Stimulated activated CD4-positive, alpha-beta T cell treated with anti-CD3 and anti-CD28 coated beads, Interleukin-12 subunit alpha, Interleukin-12 subunit beta, amount 100 ng/mL, for 4 hours (primary cell): ENCODE measurements at places on chromosomes 2 and 18.
A peak's percentile ranks its signal among the peaks of the same experiment; 100 is the strongest.

DNA sequence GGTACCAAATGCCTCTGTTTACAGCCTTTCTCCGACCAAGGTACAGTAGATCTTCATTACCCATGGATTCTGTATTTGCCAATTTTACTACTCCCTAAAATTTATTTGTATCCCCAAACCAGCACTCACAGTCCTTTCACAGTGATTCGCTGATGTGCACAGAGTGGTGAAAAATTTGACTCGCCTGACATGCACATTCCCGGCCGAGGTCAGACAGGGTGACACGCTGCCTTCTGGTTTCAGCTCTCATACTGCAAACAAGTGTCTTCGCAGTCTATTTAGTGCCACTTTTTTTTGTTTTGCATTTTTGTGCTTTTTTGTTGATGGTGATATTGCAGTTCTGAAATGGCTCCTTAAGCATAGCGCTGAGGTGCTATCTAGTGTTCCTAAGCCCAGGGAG, 71.0 kb downstream of the MAPK4 start:
- no peak for DNase-seq

DNA sequence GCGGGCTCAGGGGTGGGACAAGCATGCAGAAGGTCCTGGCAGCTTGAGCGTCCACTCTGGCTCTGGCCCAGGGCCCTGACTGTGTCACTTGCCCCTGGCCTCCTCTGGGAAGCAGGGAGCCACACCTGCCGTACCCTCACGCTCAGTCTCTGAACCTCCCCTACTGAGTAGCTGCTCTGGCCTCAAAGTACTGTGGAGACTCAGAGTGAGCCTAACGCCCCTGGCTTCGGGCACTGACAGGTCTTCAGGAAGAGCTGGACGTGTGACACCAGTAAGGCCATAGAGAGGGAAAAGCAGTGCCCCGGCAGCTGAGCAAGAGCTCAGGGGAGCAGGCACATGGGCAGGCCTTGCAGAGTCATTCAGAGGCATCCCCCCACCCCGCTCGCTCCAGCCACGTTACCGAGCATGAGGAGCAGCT, 73.3 kb downstream of the SFXN5 start:
- no peak for DNase-seq

DNA sequence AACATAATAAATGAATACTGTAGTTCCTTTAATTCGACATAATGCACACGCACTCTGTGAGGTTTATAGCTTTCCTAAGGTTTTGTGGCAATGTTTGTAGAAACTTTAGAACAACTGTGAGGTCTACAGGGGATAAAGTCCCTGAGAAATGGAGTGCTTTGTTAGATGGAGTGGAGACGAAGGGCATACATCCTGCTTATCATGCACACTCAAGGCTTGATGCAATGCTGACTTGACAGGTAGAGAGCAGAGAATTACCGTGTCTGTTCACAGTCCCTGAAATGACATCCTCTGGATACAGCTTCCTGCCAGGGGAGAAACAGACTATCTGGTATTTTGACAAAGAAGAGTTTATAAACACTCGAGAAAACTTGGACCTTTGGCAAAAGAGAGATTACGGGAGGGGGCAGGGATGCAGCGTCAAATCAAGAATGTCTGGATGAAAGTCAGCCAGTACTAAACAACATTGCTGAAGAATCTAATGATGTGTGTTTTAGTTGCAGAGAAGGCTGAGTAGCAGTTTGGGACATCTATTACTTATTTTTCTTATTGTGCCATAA, 766.9 kb upstream of the ZEB2 start:
- DNase-seq = no peak

DNA sequence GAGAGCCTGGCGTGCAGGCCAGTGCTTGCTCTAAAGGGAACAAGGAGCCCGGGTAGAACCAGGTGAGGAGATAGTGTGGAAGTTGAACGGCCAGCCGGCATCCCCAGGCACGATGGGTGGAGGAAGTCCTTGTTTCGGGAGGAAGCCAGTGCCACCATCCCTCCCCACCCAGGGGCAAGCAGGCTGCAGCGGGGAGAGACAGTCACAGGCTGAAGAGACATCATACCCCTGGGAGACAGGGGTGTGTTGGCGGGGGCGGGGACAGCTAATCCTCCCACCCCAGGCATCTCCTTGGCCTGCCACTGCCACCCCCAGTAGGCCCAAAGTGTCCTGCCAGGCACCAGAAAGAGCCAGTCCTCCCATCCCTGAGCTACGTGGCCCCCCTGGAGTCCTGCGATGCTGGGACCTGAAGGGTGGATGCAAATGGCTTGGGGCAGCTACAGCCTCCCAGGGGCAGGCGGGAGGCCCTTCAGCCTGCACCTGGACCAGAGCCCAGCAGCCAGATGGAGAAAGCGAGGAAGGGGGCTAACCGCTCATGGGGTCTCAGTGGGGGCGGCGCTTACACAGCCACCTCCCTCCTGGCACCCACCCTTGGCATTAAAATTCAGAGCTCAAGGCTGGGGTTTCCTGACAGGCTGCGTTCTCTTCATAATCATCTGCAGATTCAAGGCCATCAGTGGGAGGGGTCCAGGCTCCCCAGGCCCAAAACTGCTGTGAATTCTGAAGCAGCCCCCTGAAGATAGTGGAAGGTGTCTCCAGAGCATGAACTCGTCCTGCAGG, 14.8 kb upstream of the GPR55 start:
- no peak for DNase-seq

DNA sequence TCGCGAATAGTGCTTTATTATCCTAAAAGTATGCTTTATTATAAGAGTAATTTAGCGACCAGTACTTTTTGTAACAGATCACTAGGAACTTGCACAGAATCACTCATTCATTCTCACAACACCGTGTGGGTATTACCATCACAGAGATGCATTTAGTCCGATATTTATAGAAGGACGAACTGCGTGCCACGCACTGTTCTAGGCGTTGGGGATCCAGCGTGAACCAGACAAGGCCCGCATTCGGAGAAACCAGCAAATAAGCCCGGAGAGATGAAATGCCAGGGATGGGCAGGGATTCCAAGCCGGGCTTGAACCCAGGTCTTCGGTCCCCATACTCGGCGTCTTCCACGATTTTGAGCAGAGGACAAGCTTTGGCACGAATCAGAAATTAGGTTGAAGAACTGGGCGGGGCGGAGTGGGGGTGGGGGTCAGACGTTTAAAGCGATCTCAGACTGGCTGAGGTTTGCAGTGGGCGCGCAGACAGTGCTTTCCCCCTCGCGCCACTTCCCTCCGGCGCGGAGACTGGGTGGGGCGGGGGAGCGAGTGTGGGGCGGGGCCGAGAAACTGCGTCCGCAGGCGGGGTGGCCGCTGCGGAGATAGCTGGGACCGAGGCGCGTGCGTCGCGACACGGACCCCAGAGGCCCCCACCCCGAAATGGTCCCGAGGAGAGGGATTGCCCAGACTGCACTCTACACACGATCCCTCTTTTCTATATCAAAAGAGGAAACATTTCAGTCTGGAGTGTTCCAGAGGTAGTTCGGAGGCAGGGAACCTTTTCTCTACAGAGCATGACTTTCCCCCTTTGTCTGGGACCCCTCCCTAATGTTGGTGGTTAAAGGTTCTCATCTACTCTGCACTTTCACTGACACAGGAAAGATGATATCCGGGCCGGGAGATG, 1.1 kb upstream of the CXCR4 start:
- peak; percentile 55 for DNase-seq

DNA sequence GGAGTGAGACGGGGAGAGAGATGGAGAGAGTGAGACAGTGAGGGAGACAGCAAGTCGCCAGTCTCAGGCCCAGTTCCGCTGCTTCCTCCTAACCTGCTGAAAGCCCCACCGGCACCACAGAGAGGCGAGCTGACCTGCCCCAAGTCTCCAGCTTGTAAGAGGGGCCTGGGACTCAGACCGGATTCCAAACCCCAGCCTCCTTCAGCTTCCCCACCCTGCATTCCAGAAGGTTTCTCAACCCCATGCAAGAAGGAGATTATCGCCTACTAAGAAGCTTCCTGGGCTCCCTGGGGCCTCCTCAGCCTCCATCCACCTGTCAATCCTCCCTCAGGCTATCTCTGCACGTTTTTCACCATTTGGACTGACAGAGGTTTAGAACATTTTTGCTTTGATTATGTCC, 173.1 kb upstream of the RAB6C start:
- DNase-seq = no peak
